ENCODE measurements at places on chromosomes 5 and 9.

- DNase-seq = no peak
These were observed 291.2 kb downstream of the EPB41L4A start for GRCh38 chr5:112127861-112128260.

GRCh38 chr5:8720506-8720905, 825.4 kb downstream of the SEMA5A start:
- no peak for DNase-seq

DNA sequence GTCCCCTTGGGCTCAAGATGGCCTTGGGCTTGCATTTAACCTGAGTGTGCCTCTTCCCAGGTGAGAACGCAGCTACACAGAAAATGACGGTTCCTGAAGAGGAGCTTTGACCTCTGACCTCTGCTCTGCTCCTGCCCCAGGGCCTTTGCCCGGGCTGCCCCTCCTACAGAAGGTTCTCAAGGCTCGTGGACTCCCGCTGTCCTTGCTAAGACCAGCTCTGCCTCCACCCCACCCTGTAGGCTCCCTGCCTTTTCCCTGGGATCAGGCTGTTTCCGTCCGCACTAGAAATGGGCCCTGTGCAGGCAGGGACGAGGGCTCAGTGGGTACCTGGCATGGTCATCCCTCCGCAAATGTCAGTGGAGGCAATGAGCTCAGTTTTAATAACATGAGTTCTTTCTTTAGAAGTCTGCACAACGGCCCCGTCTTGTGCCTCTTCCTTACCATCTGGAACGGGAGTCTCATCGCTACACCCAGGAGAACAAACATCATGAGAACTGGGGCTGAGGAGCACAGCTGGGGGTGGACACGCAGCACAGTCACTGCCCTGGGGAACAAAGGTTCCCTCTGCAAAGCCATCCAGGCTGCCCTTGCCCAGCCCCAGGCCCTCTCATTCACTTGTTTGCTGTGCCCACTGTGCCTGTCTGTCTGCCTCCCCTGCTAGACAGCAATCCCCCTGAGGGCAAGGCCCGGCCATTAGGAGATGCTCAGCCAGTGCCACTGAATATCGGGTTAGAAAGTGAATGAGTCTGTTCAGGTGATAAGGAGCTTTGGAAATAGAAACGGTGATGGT, 26.7 kb upstream of the LPCAT1 start:
- peak; percentile 68 for DNase-seq

DNA sequence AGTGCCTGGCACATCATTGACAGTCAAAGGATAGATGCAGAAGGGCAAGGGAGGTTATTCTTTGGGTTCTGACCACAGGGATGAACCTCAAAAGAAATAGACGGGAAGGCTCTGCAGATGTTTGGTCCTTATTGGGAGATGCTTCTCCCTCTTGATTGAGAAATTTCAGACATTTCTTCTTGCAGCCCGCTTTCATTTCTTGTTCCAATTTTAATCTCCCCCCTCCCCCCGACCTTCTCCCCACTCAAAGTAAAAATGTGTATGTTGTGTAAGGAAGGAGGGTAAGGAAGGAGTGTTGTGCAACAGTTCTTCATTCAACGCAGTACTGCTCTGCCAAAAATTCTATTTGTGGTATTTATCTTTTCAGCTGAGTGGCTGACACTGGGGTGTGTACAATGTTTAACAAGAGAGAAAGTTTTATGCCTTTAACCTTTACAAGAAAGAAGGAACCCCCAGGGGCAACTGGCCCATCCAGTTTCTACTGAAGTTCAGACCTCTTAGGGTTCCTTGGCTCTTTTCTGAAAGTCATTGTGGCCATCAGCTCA, 46.3 kb upstream of the TNFSF15 start:
- DNase-seq = no peak

- no peak for DNase-seq
These were observed 18.7 kb upstream of the LECT2 start for GRCh38 chr5:135973323-135974020.

DNA sequence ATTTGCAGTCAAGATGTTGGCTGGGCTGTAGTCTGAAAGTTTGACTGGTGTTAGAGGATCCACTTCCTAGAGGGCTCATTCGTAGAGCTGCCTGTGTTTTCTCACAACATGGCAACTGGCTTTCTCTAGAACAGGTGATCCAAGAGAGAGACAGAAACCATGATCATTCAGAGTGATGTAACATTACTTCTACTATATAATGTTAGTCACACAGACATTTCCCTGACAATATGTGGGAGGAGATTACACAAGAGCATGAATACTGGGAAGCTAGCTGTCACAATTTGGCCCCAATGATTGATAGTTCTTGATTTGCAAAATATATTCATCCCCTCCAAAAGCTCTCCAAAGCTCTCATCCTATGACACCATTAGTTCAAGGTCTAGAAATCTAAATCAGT, 10.9 kb upstream of the TMEM161B start:
- no peak for DNase-seq

DNA sequence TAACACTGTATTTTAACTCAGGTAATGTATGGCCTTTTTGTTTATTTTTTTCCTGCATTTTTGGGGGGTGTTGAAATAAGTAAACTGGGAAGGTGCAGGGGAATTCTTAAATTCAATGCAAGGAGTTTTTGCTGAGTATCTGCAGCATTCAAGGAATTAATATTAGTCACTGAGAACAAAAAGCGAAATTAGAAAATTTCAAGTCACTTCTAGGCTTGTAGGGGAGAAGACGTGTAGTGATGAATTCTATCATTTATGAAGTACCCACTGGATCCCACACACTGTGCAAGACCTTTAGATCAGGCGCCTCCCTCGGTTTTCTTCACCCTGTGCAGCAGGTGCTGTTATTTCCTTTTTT, 1.2 kb downstream of the EHMT1 start:
- DNase-seq = no peak

DNA sequence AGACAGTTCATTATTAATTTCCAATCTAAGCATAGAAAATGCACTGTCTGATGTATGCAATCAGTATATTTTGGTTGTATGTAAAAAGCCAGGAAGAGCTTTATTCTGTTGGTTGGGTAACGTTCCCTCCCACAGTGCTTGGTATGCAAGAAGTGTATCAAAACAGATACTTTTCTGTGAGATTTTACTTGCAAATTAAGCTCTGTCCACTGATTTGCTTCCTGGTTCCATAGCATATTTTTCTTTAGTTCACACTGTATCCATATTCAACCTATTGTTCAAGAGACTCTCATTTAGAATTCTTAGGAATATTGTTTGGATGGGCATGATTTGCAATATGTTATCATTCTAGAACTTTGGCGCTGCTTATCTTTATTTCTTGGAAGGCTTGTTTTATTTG, 47.4 kb downstream of the RNF180 start:
- DNase-seq = no peak

- peak; percentile 84 for DNase-seq
These were observed 27.4 kb downstream of the QRFP start for GRCh38 chr9:130869250-130869649.

GRCh38 chr5:143474616-143475015, 71.1 kb upstream of the NR3C1 start:
- DNase-seq = no peak
